ENCODE measurements at places on chromosomes 16 and 17.

DNA sequence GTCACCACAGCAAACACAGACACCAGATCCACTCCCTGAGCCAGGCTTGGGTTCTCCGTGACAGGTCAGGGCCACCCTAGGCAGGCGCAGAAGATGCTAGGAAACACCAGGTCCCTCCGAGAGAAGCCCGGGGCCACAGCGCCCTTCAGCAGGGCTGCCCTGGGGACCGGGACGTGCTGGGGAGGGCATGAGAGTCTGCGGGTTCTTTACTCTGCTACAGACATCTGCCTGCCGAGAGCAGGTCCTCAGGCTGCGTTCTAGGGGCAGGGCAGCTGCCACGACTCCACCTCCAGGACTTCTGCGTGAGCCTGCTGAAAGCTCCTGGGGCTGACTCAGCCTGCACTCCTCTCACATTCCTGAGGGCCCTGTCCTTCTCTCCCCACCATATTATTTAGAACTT lies 11.4 kb downstream of the MYLK3 start:
- DNase-seq: no peak

GRCh38 chr17:54979657-54980056 lies 11.1 kb downstream of the STXBP4 start:
- DNase-seq: no peak

DNA sequence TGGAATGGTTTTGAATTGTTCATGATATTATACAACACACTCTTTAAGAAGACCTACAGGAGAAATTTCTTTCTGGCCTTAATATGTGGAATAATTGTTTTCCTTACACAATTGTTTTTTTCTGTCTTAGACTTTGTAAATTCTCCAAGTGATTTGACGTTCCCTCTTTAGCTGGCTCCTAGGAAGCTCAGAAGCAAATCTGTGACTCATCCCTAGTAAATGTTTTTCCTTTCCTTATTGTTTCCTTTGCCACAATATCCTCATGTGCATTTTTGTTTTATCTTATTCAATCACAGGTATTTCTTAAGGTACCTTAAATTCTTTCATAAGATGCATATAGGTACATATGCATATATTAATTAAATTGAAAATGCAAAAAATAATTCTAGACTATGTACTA lies 13.5 kb downstream of the KIAA0753 start:
- no peak for DNase-seq

GRCh38 chr16:78259873-78260272 lies 160.4 kb downstream of the WWOX start:
- DNase-seq: no peak

GRCh38 chr17:45098869-45099616 lies 33.3 kb downstream of the PLCD3 start:
- DNase-seq: peak; percentile 58

DNA sequence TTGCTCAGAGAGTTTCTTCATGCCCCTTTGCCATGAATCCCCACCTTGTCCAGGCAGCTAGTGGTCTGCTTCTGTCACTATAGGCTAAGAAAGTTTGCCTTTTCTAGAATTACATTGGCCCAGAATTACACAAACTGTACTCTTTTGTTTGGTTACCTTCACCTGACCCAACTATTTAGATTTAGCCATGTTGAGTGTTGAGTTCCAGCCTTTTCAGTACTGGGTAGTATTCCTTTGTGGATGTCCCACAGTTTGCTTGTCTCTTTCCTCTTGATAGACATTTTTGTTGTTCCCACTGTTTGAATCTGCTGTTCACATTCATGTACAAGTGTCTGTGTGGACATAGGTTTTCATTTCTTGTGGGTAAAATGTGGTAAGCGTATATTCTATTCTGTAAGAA lies 22.3 kb downstream of the USP10 start:
- DNase-seq: no peak

DNA sequence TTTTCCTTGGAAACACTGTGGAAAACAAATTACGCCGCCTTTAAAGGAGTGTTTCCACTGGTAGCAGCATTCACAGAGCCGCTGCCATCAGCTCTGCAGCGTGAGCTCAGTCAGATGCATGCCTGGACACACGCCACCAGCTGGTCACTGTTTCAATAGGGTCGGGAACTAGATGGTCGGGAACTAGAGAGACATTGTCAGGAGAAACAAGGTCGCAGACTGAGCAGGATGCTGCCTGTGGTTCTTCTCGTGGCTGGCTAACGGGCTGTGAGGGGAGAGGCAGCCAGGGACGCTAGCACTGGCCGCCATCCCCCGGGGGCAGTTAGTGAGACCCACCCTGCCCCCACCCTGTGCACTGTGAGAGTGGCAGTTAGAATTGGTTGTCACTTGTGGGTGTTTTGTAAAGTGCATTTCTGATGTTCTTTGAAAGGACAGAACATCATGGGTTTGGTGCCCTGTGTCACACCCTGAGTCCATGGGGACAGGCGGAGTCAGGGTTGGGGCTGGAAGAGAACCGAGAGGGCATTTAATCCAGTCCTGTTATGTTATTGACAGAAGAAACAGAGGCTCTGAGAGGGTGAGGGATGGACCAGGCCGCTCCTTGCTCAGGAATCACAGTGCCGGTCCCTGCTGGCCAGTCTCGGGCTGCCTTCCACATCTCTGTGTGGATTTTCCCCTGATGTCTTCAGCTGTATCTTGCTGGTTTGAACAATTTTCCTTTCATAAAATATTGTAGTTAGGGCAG lies 86.3 kb downstream of the SPECC1 start:
- DNase-seq: no peak

GRCh38 chr17:31391496-31391949 lies at the start of gene RAB11FIP4:
RAB11FIP4 (plus strand) TSS chr17:31391675; CDS start chr17:31391853, 178 bp downstream.
- no peak for DNase-seq

- no peak for DNase-seq
Observed at GRCh38 chr17:72613396-72613795, 479.1 kb downstream of the SLC39A11 start.

GRCh38 chr16:68961778-68962402 lies 118.6 kb downstream of the TANGO6 start:
- DNase-seq: no peak

DNA sequence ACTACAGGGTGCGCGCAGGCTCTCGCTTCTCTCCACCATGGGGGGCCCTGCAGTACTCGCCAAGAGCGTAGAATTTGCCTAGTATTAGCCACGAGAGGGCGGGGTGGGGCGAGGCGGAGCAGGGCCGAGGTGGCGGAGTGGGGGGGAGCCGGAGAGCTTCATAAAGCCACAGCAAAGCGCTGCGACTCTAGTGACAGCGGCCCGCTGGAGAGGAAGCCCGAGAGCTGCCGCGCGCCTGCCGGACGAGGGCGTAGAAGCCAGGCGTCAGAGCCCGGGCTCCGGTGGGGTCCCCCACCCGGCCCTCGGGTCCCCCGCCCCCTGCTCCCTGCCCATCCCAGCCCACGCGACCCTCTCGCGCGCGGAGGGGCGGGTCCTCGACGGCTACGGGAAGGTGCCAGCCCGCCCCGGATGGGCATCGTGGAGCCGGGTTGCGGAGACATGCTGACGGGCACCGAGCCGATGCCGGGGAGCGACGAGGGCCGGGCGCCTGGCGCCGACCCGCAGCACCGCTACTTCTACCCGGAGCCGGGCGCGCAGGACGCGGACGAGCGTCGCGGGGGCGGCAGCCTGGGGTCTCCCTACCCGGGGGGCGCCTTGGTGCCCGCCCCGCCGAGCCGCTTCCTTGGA lies at the start of gene TBX21:
TBX21 (plus strand) TSS at position 190 of the 627 bp plus-strand sequence; CDS start at position 409, 219 bp downstream.
- peak; percentile 94 for DNase-seq

GRCh38 chr16:85867189-85867588 lies 31.8 kb upstream of the IRF8 start:
- DNase-seq: no peak

- DNase-seq: no peak
Observed at GRCh38 chr17:60594734-60595133, 5.3 kb upstream of the PPM1D start.

- no peak for DNase-seq
Observed at GRCh38 chr17:47076171-47076570, 97.1 kb upstream of the RPRML start.

DNA sequence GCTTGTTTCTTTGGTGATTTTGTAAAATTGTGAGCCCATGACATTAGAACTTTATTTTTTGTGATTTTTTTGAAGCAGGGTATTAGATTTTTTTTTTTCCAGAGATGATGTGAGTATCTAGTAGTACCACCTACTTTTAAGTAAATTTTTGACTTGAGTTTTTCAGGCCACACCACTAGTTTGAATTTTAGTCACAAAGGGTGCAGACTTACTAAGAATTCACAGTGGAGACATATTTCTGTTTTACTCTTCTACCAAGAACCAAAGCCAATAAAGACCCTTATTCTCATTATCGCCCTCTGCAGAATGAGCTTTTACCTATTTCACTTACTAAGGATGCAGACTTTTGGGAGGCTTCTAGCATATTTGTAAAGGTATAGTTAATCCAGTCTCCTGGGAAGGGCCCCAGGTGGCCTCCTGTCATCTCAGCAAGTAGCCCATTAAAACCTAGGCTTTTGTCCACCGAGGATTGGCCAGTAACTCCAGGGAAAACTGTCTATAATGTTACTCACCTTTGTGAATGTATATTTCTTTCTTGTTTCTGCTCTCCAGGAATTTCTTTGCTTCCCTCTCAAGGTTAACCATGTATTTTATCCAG lies 30.6 kb downstream of the NLK start:
- DNase-seq: no peak

DNA sequence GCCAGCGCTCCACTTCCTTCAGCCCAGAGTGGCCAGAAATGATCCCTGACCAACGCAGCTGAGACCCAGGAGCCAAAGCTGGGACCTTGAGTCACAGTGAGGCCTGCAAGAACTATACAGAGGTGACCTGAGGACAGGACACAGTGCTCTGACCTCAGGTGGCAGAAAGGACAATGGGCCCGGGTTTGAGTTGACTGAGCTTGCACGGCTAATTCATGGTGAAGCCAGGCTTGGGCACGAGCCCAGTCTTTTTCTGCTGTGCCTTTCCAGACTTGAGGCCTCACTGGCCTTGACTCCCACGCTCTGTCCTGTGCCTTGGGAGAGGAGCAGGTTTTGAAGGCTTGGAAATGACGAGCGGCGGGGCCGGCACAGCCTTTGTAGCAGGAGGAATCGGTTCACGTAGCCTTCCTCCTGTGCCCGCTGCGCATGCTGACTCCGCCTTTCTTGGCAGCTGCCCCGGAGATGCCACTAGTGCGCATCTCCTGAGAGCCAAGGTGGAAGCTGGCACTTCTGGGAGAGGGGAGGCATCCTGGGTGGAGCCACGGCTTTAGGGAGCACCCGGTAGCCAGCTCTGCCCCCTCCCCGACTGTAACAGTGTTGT lies 34.9 kb downstream of the NDEL1 start:
- DNase-seq: no peak

- no peak for DNase-seq
Observed at GRCh38 chr17:55768936-55769624, 18.2 kb downstream of the PCTP start.

DNA sequence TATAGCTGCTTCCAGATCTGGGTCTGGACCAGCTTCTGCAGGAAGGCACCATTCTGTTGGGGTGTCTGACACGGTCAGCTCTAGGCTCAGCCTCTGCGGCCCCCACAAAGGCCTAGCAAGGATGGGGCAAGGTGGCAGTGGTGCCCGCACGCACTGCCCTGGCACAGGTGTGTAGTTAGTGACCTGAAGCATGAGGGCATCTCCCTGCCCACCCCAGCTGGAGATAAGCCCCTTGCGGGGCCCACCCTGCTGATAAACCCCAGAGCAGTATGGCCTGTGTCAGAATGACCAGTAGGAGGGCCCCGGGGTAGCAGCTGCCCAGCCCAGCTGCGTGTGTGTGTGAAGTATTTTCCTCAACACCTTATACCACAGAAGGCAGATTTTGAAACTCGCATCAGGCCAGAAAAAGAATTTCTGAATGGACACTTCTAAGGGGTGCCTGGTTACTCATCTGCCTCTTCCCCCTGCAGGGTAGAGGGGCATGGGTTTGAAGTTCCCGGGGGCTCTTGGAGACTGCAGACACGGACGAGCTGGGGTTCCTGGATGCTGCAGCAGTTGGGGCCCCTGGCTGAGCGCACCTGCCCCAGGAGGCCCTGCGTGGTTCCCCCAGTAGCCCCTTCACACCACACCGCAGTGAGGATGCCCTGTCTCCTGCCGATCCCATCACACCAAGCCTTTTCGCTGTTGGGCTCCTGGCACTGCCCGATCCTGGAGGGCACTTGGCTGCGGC lies 4.5 kb downstream of the ARHGDIA start:
- DNase-seq: no peak

DNA sequence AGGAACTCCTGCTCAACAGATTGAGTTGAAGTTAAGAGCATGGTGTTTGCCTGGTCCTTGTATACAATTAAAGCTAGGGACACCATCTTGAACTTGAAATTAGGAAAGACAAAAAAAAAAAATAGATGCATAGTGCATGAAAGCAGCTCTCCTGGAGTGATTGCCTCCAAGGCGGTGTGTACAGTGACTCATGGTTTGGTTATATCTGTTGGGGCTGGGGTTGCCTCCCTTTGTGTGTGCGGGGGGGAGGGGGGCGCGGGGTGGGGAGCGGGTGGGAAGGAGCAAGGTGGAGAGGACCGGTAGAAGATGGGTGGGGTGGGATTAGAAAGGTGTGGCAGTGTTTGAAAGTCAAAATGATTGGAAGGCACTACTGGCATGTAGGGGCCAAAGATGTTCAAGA lies 3.4 kb downstream of the TMED6 start:
- no peak for DNase-seq

DNA sequence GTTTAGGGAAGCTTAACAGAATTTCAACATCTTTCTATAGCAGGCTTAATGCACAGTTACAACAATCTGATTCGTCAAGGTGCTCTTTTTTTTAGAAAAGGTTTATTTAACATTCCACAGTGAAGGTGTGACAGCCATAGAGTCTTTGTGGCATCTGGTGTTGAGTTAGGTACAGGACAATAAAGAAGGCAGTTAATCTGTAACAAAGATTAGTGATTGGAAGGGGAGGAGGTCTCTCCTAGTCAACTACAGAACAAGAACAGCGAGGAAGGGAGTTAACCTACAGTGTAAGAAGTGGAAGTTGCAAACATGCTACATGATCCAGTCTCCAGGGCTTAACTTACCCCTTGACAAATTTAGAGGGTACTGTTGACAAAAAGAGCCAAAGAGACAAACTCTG lies 3.0 kb upstream of the ZDHHC7 start:
- no peak for DNase-seq

DNA sequence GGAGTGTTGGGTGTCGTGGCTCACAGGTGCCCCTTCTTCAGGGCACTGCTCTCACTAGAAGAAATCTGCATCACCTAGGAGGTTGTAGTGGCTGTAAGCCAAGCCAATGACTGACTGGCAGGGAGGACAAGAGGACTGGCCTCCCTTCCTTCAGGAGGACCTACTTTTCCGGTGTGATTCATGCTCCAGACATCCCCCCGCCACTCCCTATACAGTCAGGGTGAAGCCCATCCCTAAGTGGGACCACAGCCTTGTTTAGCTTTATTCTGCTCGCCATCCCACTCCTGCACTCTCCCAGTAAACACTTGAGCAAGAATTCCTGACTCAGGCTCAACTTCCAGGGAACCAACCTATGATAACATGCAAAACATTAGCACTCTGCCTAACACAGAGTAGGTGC lies 67.0 kb downstream of the PLCG2 start:
- no peak for DNase-seq
